ENCODE measurements at places on chromosomes 5 and 9. TPM values are rescaled to one million over a fixed set of nuclear protein-coding genes. Genes with fewer than 3 reads are reported as not detected.
A peak's percentile ranks its signal among the peaks of the same experiment; 100 is the strongest.

DNA sequence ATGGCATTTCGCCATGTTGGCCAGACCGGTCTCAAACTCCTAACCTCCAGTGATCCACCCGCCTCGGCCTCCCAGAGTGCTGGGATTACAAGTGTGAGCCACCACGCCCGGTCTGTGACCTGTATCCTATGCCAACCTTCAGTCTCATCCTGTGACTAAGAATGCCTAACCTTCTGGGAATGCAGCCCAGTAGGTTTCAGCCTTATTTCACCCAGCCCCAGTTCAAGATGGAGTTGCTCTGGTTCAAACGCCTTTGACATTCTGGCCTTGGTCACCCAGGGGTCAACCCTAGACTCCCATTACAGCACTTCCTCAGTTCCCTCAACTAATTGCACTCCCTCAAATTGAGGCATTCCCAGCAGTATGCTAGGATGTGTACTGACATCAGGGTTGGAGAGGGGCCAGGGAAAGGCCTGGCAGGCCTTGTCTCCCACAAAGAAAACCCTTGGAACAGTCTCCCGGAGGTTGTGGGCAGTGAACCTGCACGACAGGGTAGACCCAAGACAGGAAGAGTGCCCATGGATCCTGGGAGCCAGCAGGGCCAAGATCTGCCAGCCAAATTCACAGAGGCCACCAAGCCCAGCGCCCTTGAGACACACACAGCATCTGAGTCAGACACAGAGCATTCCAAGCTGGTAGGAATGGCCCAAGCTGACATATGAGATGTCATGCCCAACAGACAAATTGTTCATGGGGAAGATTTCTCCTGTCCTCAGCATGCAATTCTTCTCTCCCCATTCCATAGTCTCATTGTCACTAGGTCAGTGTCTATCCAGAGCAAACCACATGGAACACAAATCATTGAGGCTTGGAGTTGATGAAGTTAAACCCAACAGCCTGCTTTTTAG, 24.9 kb upstream of the SMU1 start:
- H3K27ac ChIP-seq: no peak overlapping the region
- H3K36me3 ChIP-seq: no peaks in the 10 kb centered on the region
- DNase-seq: no peak
- no peak overlapping the region for H3K4me3 ChIP-seq
- H3K4me1 ChIP-seq: no peaks in the 10 kb centered on the region

DNA sequence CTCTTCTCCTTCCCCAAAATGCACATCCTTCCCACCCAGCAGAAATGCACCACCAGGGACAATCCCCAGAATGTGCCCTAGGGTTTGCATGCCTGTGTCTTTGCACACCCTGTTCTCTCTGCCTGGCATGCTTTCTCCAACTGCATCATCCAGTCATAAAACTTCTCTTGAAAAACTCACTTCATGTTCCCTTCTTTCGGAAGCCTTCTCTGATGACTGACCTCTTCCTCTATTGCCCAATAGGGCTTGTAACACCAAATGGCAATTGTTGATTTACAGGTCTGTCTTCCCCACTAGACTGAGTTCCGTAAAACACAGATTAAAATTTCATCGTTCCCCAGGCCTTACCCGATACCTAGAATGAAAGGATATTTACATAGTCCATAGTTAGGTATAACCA, 83.1 kb upstream of the SPOCK1 start:
- DNase-seq: no peak
- no peaks in the 10 kb centered on the region for H3K36me3 ChIP-seq
- H3K27me3 ChIP-seq: no peaks in the 10 kb centered on the region
- H3K27ac ChIP-seq: no peak overlapping the region

The INSL4 gene
- total RNA-seq: not detected

- H3K36me3 ChIP-seq: no peaks in the 10 kb centered on the region
- H3K4me1 ChIP-seq: no peaks in the 10 kb centered on the region
- no peak overlapping the region for H3K4me3 ChIP-seq
- H3K27ac ChIP-seq: no peak overlapping the region
- H3K27me3 ChIP-seq: no peaks in the 10 kb centered on the region
- DNase-seq: peak; percentile 36
Observed at GRCh38 chr9:19028835-19029451, 4.1 kb downstream of the SAXO1 start.

The CXCL14 gene
- total RNA-seq: 2.4 TPM

The GAPT gene
- 0.36 TPM for total RNA-seq

- H3K27me3 ChIP-seq: no peaks in the 10 kb centered on the region
- H3K36me3 ChIP-seq: no peaks in the 10 kb centered on the region
- no peak overlapping the region for H3K27ac ChIP-seq
Observed at GRCh38 chr9:38486056-38486615, 61.9 kb upstream of the IGFBPL1 start.

DNA sequence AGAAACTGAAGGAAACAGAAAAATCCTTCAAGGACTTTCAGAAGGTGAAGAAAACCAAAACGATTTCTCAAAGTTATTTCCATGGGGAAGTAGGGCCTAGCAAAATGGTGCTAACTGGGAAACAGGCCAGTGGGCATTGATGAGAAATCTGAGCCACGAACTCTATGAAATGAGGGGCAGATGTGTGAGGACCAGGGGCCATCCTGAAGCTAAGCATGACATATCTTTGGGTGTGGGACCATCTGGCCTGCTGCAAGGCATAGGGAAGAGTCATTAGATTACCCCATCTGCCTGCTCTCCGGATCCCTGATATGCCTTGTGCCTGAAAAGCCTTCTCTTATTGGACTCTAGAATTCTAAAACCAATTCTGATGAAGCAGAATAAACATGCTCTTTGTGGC, 143.8 kb downstream of the PALM2AKAP2 start:
- no peaks in the 10 kb centered on the region for H3K36me3 ChIP-seq
- H3K27ac ChIP-seq: no peak overlapping the region
- H3K4me3 ChIP-seq: no peak overlapping the region
- H3K4me1 ChIP-seq: no peaks in the 10 kb centered on the region
- DNase-seq: no peak

GRCh38 chr9:137411645-137412380, 11.1 kb downstream of the EXD3 start:
- no peak overlapping the region for H3K4me3 ChIP-seq
- DNase-seq: peak; percentile 75
- H3K36me3 ChIP-seq: no peaks in the 10 kb centered on the region
- H3K4me1 ChIP-seq: no peaks in the 10 kb centered on the region
- H3K27ac ChIP-seq: peak overlapping the region; percentile 26

- DNase-seq: no peak
- H3K36me3 ChIP-seq: no peaks in the 10 kb centered on the region
- no peaks in the 10 kb centered on the region for H3K27me3 ChIP-seq
- H3K4me1 ChIP-seq: no peaks in the 10 kb centered on the region
- H3K27ac ChIP-seq: no peak overlapping the region
Observed at GRCh38 chr5:59837071-59837470, 56.5 kb downstream of the PDE4D start.

- H3K27ac ChIP-seq: peak overlapping the region; percentile 57
- H3K4me1 ChIP-seq: peaks cover 4% of the 10 kb centered on the region
- H3K27me3 ChIP-seq: no peaks in the 10 kb centered on the region
- no peak for DNase-seq
- H3K4me3 ChIP-seq: no peak overlapping the region
Observed at GRCh38 chr5:80208381-80208780, 47.5 kb downstream of the SERINC5 start.

DNA sequence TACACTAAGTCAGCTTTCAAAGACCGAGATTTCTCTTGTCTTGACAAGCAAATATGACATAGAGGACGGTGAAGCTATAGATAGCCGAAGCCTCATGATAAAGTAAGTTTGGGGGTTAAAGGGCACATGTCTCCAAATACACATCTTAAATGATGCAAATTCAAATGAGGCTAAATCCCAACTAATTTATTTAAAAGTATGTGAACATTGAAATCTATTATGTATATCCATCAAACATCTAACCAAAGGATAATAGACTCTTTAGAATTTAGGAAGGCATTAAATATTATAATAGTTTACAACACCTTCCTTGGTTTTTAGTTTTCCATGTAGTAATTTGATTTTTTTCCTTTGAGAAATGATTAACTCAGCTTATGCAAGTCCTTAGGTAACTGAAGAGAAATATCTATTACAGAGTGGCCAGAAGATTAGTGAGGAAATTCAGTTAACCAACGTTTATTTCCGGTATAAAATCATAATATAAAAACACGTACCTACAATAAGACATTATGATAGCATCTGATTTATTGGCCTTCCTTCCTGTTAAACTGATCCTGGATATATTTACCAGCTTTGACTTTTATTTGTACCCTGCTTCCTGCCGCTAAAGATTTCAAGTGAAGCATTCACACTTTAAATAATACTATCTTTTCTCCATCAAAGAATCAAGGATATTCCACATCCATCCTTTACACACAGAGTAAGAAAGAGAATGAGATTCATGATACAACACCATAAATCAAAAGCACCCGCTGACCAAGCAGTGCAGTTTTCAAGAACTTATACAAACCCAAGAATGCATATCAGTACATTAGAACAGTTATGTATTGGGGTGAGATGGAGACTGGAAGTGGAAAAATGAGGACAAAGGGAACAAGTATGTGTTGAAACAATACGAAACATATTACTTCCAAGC, 31.9 kb upstream of the F2R start:
- H3K36me3 ChIP-seq: no peaks in the 10 kb centered on the region
- H3K4me1 ChIP-seq: no peaks in the 10 kb centered on the region
- DNase-seq: no peak
- no peak overlapping the region for H3K4me3 ChIP-seq
- no peak overlapping the region for H3K27ac ChIP-seq

DNA sequence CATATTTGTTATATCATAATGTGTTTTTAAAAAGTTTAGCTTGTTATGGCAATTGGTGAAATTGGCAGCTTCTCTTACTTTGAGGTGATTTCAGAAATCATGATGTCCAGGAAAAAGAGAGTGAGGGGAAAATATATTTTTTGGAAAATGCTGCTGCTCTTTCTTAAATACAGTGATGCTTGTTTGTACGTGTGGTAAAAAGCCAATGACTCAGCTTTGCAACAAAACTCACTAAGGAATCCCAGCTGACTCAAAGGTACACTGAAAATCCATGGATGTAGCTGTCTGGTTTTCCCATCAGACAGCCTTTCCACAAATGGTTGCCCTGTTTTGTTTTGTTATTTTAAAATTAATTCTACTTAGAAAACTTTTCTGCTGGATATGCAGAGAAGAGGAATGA, 306.4 kb upstream of the PAPPA start:
- H3K27ac ChIP-seq: no peak overlapping the region
- H3K4me1 ChIP-seq: no peaks in the 10 kb centered on the region
- no peaks in the 10 kb centered on the region for H3K36me3 ChIP-seq
- no peak for DNase-seq

- H3K27ac ChIP-seq: no peak overlapping the region
- no peaks in the 10 kb centered on the region for H3K27me3 ChIP-seq
- DNase-seq: no peak
- peaks cover 1% of the 10 kb centered on the region for H3K4me1 ChIP-seq
- no peak overlapping the region for H3K4me3 ChIP-seq
Observed at GRCh38 chr9:36392489-36392888, 7.6 kb downstream of the RNF38 start.

DNA sequence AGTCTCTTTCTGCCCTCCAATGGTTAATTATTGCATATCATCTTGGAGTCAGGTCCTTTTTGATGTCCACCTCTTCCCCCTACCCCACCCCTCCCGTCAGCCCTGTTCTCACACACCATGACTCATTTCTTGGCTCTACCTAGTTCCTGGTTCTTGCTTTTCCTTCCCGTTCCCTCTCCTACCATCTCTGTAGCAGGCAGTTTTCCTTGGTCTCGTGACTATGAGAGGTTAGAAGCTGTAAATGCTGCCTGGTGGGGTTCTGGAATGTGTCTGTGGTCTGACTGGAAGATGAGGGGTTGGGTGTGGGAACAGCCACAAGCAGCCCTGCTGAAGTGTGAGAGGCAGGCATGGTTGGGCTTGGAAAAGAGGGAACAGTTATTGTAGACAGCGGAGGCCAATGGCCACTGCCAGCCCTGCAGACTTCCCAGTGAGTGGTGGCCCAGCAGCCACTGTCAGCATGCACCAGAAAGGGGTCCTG, 18.2 kb downstream of the SLC22A5 start:
- no peaks in the 10 kb centered on the region for H3K36me3 ChIP-seq
- peak overlapping the region; percentile 92 for H3K27ac ChIP-seq
- H3K27me3 ChIP-seq: no peaks in the 10 kb centered on the region
- H3K4me1 ChIP-seq: peaks cover 26% of the 10 kb centered on the region
- DNase-seq: peak; percentile 82
- no peak overlapping the region for H3K4me3 ChIP-seq

The SPINK4 gene
- not detected for total RNA-seq

- H3K27me3 ChIP-seq: no peaks in the 10 kb centered on the region
- no peak overlapping the region for H3K4me3 ChIP-seq
- H3K4me1 ChIP-seq: no peaks in the 10 kb centered on the region
Observed at GRCh38 chr9:69936427-69936826, 107.2 kb upstream of the MAMDC2 start.

DNA sequence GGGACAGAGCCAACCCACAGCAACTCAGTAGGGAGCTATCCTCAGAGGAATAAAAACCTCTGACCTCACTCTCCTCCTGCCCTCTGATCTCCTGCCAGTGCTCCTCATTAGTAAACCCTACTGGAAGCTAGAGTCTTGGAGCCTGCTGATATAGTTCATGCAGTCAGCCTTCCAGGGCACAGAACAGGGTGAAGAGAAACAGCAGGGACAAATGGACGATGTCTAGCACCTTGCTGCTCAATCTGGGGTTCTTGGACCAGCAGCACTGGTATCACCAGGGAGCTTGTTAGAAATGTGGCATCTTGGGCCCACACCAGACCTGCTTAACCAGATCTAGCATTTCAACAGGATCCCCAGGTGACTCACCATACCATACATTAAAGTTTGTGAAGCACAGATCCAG, 5.5 kb upstream of the GALNT12 start:
- H3K4me3 ChIP-seq: no peak overlapping the region
- no peaks in the 10 kb centered on the region for H3K36me3 ChIP-seq
- DNase-seq: no peak
- H3K4me1 ChIP-seq: peaks cover 7% of the 10 kb centered on the region
- no peak overlapping the region for H3K27ac ChIP-seq

DNA sequence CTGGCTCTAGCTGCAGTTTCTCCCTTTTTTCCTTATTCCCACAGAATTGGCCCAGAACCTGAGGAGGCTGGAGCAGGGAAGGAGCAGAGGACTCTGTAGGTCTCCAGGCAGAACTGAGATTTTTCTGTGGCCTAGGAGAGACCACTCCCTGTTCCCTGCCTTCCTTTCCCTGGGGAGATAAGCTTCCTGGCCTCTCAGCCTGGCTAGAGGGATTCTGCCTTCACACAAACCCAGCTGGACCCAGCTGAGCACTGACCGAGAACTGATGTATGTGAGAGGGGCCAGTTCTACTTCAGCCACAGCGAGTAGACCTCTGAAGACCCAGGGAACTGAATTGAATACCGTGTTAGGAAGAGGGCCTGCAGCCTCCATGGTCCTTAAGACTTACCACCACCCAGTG, 48.0 kb downstream of the RUSC2 start:
- no peaks in the 10 kb centered on the region for H3K27me3 ChIP-seq
- no peaks in the 10 kb centered on the region for H3K36me3 ChIP-seq
- no peak overlapping the region for H3K4me3 ChIP-seq
- H3K4me1 ChIP-seq: no peaks in the 10 kb centered on the region
- H3K27ac ChIP-seq: peak overlapping the region; percentile 64

GRCh38 chr5:34673463-34674125, 17.5 kb downstream of the RAI14 start:
- no peak overlapping the region for H3K4me3 ChIP-seq
- H3K27ac ChIP-seq: no peak overlapping the region
- H3K27me3 ChIP-seq: no peaks in the 10 kb centered on the region
- no peaks in the 10 kb centered on the region for H3K36me3 ChIP-seq
- no peak for DNase-seq

Measured in prostate gland (tissue), 2 donors.